ENCODE measurements at places on chromosomes 7 and 10.
A peak's percentile ranks its signal among the peaks of the same experiment; 100 is the strongest.

DNA sequence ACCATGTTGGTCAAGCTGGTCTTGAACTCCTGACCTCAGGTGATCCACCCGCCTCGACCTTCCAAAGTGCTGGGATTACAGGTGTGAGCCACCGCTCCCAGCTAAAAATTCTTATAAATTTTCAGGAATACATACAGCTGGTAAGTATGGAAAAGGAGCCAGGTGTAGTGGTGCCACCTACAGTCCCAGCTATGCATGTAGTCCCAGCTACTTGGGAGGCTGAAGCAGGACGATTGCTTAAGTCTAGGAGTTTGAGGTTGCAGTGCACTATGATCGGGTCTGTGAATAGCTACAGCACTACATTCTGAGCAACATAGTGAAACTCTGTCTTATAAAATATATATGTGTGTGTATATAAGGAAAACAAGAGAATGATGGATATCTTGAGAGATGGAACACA is 19.0 kb downstream of the LDB1 start:
- no peak for DNase-seq

DNA sequence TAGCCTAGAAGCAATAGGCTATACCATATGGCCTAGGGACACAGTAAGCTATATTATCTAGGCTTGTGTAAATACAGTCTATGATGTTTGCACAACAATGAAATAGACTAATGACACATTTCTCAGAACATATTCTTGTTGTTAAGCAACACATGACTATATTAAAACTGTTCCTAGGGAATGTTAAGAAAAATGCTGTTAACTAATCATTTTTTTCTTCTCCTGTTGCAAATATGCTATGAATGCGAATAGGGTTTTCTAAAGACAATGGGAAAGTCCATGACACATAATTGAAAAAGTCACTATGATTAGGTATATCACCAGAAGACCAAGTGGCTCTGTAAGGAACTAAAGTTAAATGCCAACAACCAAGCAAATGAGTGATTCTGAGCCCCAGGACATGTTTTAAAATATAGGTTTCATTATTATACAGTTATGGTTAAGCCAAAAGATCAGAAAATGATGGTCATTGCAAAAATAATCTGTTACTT is 454.0 kb upstream of the SORCS1 start:
- no peak for DNase-seq

DNA sequence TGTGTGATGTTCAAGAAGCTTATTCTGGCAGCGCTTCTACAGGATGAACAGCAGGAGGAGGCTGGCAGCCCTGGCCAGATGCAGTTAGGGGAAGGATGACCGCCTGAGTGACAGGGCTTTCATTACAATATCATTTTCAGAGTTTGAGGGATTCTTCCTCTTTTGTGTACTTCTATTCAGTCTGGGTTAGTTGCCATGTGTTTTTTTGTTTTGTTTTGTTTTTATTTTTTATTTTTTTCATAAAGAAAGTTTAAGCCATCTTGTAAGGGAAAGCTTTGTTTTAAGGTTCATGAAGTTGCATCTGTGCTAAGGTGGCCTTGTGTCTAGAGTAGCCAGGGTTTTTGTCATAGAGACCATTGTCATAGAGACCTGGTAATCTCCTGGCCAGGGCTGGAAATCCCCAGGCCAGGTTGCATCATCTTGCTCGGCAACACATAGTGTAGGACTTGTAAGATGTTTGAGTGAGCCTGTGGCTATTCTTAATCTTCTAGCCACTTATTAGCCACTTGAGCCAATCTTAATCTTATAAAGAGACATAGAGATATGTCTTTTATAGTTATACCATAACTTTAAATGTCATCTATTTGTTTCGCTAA is 230.5 kb upstream of the TMEM229A start:
- no peak for DNase-seq

GRCh38 chr7:66460921-66461361 is 167.7 kb upstream of the KCTD7 start:
- DNase-seq: no peak

DNA sequence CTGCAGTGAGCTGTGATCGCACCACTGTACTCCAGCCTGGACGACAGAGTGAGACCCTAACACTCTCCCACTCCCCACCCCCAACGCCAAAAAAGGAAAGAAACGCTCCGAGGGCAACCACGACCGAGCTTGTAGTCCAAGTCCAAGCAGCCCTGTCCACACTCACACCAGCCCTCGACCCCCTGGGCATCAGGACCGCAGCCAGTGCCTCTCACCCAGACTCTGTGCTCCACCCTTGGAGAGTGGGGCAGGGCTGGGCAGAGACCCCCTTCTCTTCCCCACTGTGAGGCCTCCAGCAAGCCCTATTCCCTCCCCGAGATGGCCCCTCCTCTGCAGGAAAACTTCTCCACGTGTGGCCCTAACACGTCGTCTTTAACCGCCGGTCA is 82.6 kb downstream of the FOXL3 start:
- DNase-seq: no peak

DNA sequence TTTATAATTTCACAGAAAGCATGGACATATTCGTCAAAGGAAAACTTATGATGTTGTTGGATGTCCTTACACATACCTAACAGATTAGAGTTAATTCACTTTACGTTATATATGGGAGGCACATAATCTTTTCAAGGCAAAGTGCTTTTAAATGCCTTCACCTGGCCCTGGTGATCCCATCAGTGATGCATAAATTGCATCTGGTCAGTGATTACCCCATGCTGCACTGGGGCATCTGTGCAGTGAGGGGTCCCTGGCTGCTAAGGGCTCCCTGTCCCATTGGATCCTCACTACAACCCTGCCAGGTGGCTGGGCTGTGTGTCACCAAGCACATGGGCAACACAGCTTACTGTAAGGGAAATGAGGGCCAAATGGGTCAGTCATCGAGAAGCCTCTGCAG is 441.1 kb downstream of the RPS24 start:
- no peak for DNase-seq

DNA sequence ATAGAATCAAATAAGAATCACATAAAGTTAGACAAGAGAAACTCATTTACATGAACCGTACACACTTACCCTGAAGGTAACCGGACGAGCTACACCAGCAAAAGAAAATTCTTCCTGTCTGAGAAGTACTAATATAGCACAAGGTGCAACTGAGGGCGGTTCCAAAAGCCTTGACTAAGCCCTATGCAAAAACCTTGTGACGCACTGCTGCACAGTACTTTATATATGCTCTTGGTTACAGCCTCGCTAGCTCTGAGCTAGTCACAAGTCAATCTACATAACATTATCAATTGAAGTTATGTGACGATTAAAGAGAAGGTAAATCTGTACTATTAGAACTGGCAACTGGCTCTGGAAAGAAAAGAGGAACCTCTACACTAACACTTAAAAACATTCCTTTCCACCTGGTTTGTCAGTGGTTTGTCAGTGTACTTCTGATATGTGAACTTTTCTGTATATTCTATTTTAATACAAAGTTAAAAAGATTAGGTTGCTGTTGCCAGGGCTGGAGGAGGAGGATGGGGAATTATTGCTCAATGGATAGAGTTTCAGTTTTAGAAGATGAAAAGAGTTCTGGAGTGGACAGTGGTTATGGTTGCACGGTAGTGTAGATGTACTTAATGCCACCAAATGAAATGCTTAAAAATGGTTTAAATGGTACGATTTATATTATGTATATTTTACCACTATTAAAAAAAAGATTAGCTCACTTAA is 21.6 kb downstream of the NT5C3A start:
- DNase-seq: no peak

DNA sequence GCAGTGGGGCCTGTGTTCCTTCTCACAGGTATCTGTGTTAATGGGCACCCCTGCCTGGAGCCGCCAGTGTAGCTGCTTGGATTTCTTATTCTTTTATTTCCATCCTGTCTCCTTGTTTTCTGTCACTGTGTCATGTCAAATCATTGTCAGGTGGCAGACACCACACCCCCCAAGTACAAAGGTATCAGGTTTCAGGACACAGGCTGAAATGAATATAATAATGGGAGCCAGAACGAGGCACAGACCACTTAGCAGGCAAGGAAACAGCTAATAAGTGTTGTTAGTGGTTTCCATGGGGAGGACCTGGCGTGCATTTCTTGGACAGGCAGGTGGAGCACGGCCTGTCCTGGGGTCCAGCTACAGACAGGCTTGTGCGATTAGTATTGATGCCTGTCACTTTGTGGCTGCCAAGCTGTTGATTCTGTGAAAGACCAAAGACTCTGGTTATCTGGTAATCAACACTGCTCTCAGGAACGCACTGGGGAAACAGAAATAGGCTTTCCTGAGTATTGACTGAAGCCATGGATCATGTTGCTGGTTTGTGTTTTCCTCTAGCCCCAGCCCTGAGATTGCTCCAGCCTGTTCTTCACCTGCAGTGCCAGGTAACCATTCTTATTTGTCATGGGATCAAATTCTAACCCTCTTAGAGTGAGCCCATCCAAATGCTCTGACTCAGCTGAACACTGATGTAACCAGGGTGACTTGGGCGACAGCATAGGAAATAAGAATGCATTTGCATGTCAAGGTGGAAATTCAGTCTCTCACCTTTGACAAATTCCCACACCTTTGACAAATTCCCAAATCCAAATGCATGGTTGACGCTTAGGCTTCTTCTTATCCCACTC is 1002.0 kb downstream of the LRMDA start:
- no peak for DNase-seq

- no peak for DNase-seq
Measured at GRCh38 chr10:15363031-15363430, 8.1 kb downstream of the FAM171A1 start.

GRCh38 chr10:6401558-6402348 is 178.3 kb downstream of the PRKCQ start:
- DNase-seq: peak; percentile 76

DNA sequence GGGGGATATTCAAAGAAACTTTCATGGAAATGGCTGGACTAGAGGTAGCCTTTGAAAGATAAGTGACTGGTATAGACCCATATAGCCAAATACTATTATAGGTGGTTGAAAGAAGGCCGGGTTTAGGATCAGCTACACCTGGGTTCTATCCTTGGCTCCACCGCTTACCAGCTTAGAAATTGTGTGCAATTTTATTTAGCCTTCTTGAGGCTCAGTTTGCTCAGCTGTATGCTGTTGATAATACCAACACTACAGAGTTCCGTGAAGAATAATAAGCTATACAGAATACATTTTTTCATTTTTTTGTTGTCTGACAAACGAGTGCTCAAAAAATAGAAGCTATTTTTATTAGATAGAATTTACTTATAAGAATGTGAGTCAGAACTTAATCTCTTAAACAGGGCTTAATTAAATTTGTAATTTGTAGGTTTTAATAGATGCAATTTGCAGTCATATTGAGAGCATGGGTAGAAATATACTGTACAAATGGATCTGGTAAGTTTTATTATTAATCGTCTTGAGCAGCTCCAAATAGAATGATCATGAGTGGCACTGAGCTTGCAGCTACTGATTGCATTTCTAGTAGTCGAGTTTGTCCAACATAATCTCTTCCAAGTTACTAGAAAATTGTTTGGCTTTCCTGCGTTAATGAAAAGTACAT is 164.3 kb upstream of the PHYHIPL start:
- DNase-seq: no peak

DNA sequence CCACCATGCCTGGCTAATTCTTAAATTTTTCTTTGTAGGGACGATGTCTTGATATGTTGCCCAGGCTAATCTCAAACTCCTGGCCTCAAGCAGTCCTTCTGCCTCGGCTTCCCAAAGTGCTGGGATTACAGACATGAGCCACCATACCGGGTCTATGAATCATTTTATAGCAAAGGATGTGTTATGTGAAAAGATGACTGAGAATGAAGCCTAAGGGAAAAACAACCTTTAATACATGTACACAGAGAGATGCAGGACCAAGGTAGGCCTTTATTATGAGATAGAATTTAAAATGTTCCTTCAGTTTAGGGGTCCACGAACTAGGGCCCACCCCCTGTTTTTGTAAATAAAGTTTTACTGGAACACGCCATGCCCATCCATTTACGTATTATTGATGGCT is 41.0 kb downstream of the UBE2H start:
- no peak for DNase-seq

DNA sequence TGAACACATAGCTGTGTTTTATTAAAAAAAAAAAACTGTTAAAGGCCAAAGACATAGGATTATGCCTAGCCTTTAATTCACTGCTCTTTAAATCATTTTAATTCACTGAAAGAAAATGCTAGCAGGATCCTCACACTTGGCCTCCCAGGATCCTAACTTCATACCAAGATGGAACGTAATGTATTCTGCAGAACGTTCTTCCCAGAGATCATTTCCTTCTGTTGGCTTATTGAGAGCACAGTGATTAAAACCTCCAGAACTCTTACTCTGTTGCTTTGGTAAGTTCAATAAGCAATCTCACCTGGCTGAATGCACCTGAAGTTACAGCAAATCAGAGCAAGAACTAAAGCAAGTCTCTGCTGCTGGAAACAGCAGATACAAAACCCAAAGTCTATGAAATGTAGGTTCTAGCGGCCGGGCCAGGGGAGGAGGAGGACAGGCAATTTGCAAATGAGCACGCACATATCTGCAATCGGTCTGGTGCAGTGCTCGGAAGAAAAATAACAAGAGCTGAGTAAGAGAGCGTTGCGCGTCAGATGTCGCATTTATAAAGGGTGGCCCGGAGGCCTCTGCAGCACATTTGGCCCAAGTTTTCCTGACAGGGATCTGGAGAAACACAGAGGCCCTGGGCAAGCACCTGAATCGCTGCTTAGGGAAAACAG is 193.9 kb downstream of the FAM107B start:
- no peak for DNase-seq

- no peak for DNase-seq
Measured at GRCh38 chr10:76017026-76017732, 585.8 kb downstream of the LRMDA start.
